ENCODE measurements at places on chromosomes 7 and 10.

- DNase-seq = no peak
Observed at GRCh38 chr10:122239578-122240257, 31.4 kb upstream of the BTBD16 start.

DNA sequence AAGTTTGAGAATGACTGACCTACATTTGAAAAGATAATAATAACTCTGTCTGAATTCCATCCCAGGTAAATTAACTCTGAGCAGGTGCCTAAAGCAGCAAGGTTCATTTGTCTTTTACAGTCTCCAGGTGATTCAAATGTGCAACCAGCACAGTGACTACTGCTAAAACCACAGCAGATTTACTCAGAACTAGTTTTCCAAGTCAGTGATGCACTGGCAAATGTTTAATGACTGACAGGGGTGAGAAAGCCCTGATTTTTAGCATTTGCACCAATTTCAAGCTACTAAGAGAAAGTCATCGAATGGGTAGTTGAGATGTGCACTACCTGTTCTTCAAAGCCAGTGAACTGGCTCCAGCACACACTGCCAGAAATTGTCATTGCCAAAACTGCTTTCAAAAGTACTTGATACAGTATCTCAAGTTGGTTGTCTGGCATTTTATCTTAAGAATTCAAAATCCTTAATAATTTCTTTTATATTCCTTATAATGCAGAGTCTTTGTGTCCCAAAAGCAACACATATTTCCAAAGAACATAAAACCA is 60.3 kb downstream of the ATOH7 start:
- DNase-seq = no peak

DNA sequence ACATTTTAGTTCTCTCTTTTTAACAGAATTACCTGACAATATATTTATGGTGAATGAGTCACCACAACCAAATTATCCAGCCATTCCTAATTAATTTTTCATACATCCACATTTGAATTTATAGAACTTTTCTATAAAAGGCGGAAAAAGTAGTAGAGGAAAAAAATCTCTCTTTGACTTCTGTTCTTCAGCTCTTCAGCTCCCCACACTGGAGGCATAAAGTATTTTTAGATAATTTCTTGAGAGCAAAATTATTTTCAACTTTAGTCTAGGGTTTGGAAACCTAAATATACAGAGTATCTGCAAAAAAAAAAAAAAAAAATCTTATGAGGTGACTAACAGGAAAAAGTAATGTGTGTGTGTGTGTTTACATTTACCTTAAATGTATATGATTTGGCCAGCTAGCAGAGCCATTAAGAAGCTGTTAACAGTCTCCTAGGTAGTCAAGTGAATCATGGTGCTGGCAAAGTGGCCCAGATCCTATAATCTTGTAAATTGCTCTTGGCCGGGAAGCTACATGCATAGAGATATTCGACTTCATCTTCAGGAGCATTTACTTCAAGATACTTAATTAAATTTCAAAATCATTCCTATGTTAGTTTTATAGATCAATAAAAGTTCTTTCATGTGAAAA is 383.1 kb upstream of the STEAP1 start:
- no peak for DNase-seq

DNA sequence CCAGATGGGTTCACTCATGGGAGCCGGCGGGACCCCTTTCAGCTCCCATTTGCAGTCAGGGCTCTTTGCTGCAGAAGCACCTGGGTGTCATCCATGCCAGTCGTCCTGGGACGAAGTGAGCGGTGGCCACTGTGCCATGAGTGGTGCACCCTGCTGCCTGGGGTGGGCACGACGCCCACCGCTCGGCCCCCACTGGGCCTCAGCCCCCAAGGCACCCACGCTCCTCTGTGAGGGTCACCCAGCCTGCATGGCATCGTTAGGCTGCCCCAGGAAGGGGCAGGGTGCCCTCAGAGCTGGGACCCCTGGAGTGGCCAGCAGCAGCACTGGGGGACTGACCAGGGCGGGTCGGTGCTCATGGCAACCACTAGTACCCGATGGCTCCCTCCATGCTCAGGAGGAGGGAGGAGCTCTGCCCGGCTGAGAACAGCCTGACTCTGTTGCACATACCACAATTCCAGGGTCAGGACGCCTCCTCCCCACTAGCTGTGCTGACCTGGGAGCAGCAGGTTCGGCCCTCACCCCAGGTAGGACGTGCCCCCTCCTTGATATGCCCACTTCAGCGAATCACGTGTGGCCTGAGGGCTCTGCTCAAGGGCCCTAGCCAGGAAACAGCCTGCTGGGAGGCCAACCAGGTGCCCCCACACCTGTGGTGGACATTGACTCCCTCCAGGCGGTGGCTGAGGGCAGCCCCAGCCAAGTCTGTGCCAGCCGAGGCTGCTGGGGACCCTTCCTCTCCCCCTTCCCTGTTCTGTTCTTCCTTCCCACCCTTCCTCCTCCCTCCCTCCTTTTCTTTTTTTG is 28.5 kb upstream of the CFAP46 start:
- DNase-seq = no peak

- no peak for DNase-seq
Observed at GRCh38 chr7:135510592-135511183, 786 bp upstream of the CNOT4 start.

DNA sequence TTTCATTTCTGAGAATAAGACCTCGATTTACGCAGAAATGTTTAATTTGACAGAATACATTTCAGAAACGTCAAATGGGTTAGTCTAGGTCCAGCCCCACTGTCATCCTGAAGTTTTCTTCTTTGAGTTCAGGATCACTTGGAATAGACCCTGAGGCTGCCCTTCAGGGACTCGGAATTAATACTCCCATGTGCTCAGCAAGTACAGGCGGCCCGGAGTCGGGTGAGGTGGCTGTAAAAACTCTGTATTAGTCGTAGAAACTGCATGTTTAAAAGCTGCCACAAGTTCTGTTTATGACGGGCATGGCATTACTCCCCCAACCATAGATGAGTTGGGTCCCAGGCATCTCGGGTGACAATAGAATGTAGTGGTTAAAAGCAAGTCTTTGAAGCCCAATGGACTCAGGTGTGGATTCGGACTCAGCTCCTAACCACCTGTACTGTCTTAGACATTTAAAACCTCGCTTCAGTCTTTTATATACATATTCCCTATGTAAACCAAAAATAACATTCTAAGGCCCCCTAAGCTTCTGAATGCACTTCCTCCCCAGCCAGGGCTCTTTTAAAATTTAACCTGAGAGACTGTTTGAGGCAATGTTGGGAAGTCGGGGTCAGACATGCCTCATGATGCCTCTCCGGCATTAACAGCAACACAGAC is 216.3 kb downstream of the ADARB2 start:
- DNase-seq = no peak

DNA sequence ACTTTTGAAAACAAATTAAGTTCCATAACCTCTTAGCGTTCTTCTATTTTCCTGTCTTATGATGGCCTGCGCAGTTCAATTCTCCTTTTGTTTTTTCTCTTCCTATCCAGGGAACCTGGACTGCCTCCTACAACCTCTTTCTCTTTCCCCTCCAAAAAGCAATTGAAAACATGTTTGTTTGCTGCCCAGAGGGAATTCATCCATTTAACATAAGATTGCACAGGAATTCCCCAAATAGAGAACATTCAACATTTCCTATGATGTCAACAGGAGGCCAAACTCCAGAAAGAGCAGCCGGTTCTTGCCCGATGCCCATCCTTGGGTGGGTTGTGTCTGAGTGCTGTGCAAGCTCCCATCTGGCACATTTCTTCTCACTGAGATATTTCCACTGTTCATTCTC is 94.2 kb upstream of the NRP1 start:
- no peak for DNase-seq

GRCh38 chr10:18918532-18918931 is 130.1 kb upstream of the MALRD1 start:
- no peak for DNase-seq

- no peak for DNase-seq
Observed at GRCh38 chr7:81383846-81384245, 386.0 kb downstream of the HGF start.

- DNase-seq = no peak
Observed at GRCh38 chr7:90900628-90901356, 304.7 kb downstream of the CDK14 start.

DNA sequence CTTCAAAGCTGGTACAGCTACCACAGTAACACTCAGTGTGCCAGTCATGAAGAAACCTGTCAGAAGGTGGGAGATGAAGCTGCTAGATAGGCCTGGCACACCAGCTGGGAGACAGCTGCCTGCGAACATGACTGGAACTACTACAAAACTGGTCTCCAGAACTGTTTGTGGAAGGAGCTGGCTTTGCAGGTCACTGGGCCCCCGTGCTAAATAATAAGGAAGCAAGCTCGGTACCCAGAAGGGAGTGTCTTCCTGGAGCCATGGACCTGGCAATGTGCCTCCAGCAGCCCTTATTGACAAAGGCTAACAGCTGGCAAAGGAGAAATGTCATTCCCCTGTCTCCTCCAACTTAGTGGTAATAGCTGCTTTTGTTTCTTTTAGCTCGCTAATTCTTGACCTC is 1217.6 kb upstream of the LRRN3 start:
- no peak for DNase-seq

GRCh38 chr10:27865221-27865635 is 119.6 kb upstream of the MKX start:
- no peak for DNase-seq

DNA sequence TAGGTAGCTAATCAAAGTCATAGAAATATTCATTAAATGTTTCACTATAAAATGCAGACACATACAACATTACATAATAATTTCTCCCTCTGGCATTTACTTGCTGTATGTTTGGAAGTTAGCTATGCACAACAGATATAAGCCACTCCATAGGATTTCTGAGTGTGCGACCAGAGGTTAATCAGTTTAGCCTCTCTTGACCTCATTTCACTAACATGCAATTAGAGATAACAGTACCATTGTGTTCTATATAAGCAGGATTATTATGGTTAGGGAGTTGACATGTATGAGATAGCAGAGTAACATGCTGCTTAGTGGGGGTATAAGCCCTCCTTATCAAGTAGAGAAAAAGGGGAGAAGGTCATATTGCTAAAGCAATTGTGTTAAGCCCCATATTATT is 26.4 kb downstream of the GLUD1 start:
- DNase-seq = no peak

GRCh38 chr7:116354171-116354545 is 143.8 kb downstream of the TES start:
- DNase-seq = no peak

GRCh38 chr7:123746931-123747488 is 1.8 kb downstream of the WASL start:
- DNase-seq = no peak

DNA sequence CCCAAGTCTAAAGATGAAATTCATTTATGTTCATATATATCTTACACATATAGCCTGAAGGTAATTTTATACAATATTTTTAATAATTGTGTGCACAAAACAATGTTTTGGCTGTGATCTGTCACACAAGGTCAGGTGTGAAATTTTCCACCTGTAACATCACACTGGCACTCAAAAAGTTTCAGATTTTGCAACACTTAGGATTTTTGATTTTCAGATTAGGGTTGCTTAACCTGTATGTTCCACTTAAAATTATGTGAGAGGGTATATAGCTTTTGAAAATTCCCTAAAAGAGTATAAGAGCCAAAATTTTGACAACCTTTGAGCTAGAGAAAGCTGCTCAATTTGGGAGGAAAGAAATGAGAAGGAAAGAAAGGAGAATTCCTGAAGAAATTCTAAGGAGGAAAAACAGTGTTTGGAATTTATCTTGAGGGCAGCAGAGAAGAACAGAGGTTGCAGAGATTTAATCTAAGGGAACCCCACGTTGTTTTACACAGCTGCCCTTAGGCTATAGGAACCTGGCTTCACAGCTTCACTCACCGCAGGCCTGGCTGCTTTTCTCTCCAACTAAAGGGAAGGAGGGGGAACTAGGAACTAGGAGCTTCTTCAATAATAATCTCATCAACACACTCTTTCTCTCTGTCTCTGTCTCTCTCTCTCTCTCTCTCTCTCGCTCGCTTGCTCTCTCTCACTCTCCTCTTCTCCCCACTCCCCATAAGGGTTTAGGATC is 8.5 kb downstream of the VOPP1 start:
- DNase-seq = no peak

DNA sequence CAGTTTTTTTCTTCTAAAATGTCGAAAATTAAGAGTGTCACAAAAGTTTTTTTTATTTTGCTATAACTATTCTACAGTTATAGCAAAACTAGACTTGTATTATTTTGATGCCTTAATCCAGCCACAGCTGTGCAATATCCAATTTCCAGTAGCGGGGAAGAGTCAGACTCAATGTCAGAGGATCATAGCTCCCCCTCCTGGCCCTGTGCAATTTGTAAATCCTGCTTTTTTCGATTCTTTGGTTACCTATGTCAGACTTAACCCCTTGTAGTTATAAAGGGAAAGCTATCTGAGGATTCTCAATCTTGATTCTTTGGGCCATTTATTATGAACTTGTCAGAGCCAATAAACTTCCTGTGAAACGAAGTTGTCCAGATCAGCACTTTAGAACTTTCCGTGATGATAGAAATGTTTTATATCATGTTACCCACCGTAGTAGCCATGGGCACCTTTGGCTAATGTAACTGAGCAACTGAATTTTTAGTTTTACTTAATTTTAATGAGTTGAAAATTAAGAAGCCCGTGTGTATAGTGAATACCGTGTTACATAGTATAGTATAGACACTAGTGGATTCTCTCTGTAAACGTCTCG is 87.7 kb upstream of the PRKCQ start:
- DNase-seq = no peak

- DNase-seq = no peak
Observed at GRCh38 chr7:130421684-130422083, 19.1 kb downstream of the CEP41 start.

GRCh38 chr10:5634918-5635317 is 31.5 kb downstream of the ASB13 start:
- no peak for DNase-seq

DNA sequence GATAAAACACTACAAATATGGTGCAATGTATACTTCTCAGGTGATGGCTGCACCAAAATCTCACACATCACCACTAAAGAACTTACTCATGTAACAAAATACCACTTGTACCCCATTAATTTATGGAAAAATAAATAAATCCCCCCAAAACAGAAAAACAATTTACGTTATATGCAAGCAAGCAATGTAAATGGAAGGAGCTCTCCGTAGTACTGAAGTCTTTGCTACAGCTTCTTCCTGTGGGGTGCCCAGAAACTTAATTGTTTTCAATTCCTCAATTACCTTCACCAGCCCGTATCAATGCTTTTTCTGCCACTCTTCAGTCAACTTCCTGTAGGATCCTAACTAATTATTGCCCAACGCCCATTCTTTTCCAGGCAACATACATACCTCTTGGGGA is 138.1 kb downstream of the RELN start:
- DNase-seq = no peak

All from T-helper 9 cell (primary cell).